Activated naive CD4-positive, alpha-beta T cell treated with anti-CD3 and anti-CD28 coated beads, Interleukin-2, amount 10 ng/mL, durations not matched to agents 5 hours and 36 hours (primary cell): ENCODE measurements at places on chromosomes 7 and 10. TPM values are rescaled to one million over a fixed set of nuclear protein-coding genes. Genes with fewer than 3 reads are reported as not detected.

Gene NEUROD6
- total RNA-seq = not detected

Gene SCIN
- total RNA-seq = not detected

Gene PON1
- not detected for total RNA-seq

Gene MPLKIP
- total RNA-seq = 37.3 TPM

Gene SPDYE2
- 0.19 TPM for total RNA-seq

Gene PAX4
- total RNA-seq = not detected

Gene MLLT10
- 46.8 TPM for total RNA-seq

Gene CALML3
- total RNA-seq = not detected

Gene HOXA9
- not detected for total RNA-seq

Gene ADAMTS14
- not detected for total RNA-seq

Gene MYL10
- not detected for total RNA-seq
